ENCODE measurements at places on chromosomes 12 and 14. TPM values are rescaled to one million over a fixed set of nuclear protein-coding genes. Genes with fewer than 3 reads are reported as not detected.

The DACT1 gene
- total RNA-seq = 0.45 TPM

DNA sequence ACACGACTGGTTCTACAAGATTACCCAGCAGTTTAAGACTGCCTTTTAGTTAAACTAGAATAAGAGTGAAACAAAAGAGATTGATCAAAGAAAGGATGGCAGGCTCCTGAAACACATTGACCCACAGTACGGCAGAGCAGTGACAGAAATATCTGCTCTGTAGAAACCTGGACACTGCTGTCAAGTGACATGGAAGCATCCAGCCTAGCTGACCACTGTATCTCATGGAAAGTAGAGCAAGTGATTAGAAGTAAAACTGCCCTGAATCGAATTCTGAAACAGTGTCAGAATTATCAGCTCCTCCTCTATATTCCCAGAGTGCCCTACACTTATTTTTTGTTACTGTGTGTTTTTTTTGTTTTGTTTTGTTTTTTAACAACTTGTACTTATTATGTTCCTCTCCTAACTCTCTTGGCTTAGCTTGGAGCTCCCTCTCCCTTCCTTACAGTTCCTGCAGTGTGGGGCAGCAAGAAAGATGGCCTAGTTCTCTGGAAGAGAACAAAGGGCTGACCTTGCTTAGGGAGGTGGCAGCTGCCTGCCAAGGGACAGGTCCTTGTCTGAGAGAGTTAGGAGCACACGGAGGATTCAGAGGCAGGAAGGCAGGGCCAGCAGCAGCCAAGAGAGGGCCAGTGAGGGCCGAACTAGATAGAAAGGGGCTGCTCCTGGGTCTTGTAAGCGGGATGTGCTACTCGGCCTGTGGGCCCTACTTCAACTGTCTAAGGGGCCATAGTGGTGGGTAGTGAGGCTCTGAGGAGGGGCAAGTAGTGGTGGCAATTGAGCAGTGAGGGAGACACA is 97.2 kb downstream of the PTPRR start:
- no peak for DNase-seq
- no peak overlapping the region for H3K4me3 ChIP-seq
- H3K27me3 ChIP-seq = no peaks in the 10 kb centered on the region
- no peaks in the 10 kb centered on the region for H3K4me1 ChIP-seq
- H3K27ac ChIP-seq = no peak overlapping the region

The PSMB11 gene
- total RNA-seq = not detected

The MEG3 gene
- total RNA-seq = 1.0 TPM

The IFNG-AS1 gene
- total RNA-seq = 1.4 TPM

- H3K4me1 ChIP-seq = peaks cover 30% of the 10 kb centered on the region
- H3K27ac ChIP-seq = no peak overlapping the region
- no peaks in the 10 kb centered on the region for H3K27me3 ChIP-seq
- no peak for DNase-seq
Measured at GRCh38 chr14:100148837-100149731, 10.4 kb downstream of the DEGS2 start.

DNA sequence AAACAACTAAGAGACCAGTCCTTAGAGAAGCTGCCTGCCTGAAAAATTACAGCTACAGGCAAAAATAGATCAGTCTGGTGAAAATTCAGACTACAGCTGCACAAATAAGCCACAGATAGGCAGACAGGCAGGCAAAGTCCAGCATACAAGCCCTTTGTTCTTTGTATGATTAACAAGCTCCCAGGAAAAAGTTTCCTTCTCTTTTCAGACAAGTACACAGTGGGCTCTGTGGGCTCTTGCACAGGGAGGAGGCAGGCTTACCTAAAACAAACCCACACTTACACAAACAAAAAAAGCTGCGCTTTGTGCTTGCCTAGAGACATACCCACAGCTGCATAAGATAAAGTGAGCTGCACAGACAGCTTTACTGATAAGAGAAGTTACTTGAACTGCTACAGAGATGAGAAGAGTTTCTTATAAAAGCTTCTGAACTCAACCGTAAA is 7.7 kb downstream of the OR6C68 start:
- H3K27ac ChIP-seq = no peak overlapping the region
- H3K4me1 ChIP-seq = no peaks in the 10 kb centered on the region
- no peak for DNase-seq

The AKAP5 gene
- 16.3 TPM for total RNA-seq

DNA sequence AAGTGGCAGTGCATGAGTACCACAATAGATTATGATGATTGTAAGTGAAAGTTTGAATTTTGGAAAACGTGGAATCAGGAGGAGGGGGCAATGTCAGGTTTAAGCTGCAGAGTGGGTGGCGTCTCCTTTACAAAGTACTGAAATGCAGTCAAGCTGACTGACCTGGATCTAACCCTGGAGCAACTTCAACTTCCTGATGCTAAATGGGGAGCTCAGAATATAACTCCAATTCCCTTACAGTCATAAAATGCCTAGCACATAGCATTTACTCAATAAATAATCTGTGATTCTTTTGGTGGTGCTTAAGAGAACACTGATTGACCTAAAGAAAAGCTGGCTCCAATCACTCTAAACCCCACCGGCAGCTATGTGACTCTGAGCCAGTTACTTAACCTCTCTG is 38.5 kb downstream of the CCDC60 start:
- no peaks in the 10 kb centered on the region for H3K27me3 ChIP-seq
- H3K4me3 ChIP-seq = no peak overlapping the region
- no peak for DNase-seq
- no peaks in the 10 kb centered on the region for H3K4me1 ChIP-seq
- H3K36me3 ChIP-seq = no peaks in the 10 kb centered on the region

The SERPINA9 gene
- not detected for total RNA-seq

The TSPAN11 gene
- not detected for total RNA-seq

DNA sequence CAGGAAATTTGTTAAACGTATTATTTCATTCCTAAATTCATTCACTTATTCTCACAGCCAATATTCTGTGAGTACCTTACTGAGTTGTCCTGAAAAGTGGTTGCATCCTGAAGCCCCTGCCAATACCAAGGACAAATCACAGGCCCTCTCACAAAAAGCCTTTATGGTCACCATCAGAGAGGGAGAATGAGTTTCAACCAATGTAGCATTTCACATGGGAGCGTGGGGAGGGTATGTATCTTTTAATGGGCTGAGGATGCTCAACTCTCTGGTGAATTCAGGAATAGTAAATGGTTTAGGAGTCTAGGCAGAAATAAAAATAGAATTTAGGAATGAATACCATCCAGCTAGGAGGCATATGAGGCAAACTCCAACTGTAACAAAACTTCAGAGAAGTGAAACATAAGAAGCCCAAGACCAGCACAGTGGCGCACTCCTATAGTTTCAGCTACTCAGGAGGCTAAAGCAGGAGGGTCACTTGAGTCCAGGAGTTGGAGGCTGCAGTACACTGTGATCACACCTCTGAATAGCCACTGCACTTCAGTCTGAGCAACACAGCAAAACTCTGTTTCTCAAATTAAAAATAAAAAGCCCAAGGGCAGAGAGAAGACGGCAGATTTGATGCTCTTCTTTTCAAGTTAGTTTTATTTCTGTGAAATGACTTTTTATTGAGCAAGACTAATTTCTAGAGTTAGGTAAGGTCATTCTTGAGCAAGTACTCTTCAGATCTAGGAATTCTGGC is 142.7 kb downstream of the HMGA2 start:
- no peaks in the 10 kb centered on the region for H3K36me3 ChIP-seq
- H3K27ac ChIP-seq = no peak overlapping the region
- no peak for DNase-seq
- H3K4me3 ChIP-seq = no peak overlapping the region
- H3K4me1 ChIP-seq = no peaks in the 10 kb centered on the region
- peaks cover 6% of the 10 kb centered on the region for H3K27me3 ChIP-seq

GRCh38 chr14:78863143-78863542 is 693.0 kb downstream of the NRXN3 start:
- H3K36me3 ChIP-seq = no peaks in the 10 kb centered on the region
- H3K4me3 ChIP-seq = no peak overlapping the region
- no peak for DNase-seq
- no peaks in the 10 kb centered on the region for H3K4me1 ChIP-seq

The IRAK3 gene
- total RNA-seq = 3.7 TPM

DNA sequence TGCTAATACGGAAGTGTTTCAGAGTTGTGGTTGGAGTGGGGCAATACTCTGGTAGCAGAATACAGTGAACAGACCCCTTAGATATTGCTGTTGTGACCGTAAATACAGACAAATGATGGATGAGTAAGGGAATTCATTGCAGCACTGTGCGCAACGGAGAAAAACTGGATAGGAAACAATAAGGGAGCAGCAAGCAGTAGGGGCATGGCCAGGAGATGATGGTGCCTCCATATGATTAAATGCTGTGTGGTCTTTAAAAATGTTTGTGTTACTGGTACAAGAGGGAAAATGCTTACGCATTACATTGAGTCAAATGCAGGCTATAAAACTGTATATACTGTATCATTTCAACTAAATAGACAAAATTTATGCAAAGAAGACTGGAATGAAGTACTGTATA is 61.6 kb downstream of the EML1 start:
- DNase-seq = no peak
- H3K4me1 ChIP-seq = no peaks in the 10 kb centered on the region

The SMCO3 gene
- not detected for total RNA-seq

DNA sequence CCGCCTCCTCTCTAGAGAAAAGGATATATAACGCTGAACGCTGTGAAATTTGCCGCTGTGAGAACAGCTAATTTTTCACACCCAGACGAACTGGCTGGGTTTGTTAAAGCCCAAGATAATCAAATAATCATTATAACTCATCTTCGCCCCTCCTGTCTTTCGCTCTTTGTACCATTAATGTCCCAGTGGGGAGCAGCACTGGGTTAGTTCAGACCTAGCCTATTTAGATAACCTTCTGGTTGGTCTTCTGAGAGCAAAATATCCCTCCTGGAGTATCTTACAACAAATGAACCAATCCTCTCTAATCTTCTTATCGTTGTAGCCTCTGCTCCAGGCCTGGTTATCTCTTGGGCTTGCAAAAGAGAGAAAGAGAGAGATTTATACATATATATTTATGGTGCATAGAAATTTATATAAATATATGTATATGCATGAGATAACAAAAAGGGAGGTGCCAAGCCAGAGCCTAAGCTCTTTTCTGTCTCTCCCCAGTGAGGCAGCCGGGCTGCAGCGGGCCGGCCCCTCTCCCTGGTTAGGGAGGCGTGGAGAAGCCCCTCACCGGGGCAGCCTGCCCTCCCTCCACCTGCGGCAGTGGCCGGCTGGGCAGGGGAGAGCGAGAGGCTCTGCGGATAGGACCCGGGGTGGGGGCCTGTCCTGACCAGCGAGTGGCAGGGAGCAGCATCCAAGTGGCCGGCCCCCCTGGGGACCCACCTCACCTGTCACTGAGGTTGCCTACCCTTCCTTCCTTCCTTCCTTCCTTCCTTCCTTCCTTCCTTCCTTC is 202.0 kb upstream of the LHX5 start:
- H3K27me3 ChIP-seq = no peaks in the 10 kb centered on the region
- no peak for DNase-seq
- H3K4me1 ChIP-seq = no peaks in the 10 kb centered on the region
- no peak overlapping the region for H3K4me3 ChIP-seq
- no peaks in the 10 kb centered on the region for H3K36me3 ChIP-seq

The TRPV4 gene
- not detected for total RNA-seq

Data from natural killer cell (primary cell).